Hindlimb muscle (tissue), 1 donor: ENCODE measurements at places on chromosomes 16 and 17.
A peak's percentile ranks its signal among the peaks of the same experiment; 100 is the strongest.

GRCh38 chr16:50190292-50190691, 37.2 kb downstream of the TENT4B start:
- DNase-seq, result no peak

- DNase-seq, result no peak
Measured at GRCh38 chr17:43547189-43547550, 1.0 kb upstream of the ETV4 start.

GRCh38 chr17:57001541-57001940, 23.6 kb downstream of the SCPEP1 start:
- DNase-seq, result no peak

GRCh38 chr16:4690946-4691665, 2.3 kb upstream of the NUDT16L1 start:
- no peak for DNase-seq

- DNase-seq, result no peak
Measured at GRCh38 chr17:57939797-57940196, 15.4 kb downstream of the CUEDC1 start.

- DNase-seq, result peak; percentile 63
Measured at GRCh38 chr17:27379888-27380533, 76.2 kb upstream of the KSR1 start.

DNA sequence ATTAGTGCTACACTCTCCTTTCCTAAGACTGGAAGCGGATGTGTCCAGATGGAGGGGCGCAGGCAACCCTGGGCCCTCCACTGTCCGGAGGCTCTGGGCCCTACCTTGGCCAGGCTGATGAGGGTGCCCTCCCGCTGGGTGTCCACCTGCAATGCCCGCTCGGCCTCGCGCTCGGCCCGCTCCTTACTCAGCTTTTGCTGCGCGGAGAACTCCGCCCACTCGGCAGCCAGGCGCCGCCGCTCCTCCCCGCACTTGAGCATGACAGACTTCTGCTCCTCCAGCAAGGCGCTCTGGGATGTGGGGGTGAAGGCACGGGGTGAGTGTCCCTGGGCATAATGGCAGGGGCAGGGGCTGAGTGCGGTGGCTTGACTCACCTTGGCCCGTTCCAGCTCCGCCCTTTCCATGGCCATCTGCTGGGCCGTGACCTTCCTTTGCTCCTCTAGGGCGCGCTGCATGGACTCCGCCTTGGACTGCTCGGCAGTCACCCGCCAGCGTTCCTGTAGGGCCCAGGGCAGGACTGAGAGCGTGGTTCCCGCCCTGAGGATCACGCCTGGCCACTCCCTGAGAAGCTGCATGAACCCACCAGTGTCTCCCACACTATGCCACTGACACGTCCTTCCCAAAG, 10.1 kb upstream of the MRPL38 start:
- DNase-seq, result no peak

- no peak for DNase-seq
Measured at GRCh38 chr17:16913463-16913862, 58.5 kb downstream of the TNFRSF13B start.

- DNase-seq, result no peak
Measured at GRCh38 chr16:85583491-85584181, 29.5 kb upstream of the GSE1 start.

- DNase-seq, result no peak
Measured at GRCh38 chr16:46859719-46860152, 24.4 kb upstream of the GPT2 start.

- DNase-seq, result no peak
Measured at GRCh38 chr16:85912211-85912974, 13.4 kb downstream of the IRF8 start.

GRCh38 chr17:27475981-27476895, 20.0 kb downstream of the KSR1 start:
- DNase-seq, result no peak

DNA sequence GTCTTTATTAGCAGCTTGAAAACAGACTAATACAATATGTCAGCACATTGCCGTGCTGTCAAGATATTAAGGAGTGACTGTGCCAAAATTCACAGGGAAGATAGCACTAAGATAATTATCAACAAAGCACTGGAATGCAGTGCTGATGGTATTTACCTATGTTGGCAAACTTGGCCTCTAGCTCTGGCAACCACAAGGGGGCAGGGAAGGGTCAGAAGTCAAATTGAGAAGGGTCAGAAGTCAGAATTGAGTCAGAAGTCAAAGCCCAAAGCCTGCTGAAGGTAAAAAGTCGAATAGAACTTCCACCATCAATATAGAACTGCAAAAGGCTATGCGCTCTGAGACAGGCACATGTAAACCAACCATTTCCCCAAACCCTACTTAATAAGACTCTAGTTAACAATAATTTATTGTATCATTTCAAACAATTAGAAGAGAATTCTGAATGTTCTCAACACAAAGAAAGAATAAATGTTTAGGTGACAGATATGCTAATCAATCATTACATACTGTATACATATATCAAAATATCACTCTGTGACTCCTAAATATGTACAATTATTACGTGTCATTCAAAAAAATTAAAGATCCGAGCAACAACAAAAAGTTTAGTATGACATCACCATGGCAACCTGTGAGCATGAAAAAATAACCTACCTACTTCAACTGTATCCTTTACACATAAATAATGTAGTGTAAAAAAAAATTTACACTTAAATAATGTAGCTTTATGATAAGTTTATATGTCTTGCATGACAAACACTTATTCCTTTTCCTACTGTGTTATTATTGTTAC, 916.1 kb downstream of the KCNJ2 start:
- DNase-seq, result no peak

GRCh38 chr16:27102701-27103575, 36.2 kb downstream of the C16orf82 start:
- DNase-seq, result no peak

GRCh38 chr17:8745586-8746500, 1.2 kb upstream of the CCDC42 start:
- peak; percentile 80 for DNase-seq

GRCh38 chr17:51419476-51419875, 159.1 kb downstream of the UTP18 start:
- no peak for DNase-seq

DNA sequence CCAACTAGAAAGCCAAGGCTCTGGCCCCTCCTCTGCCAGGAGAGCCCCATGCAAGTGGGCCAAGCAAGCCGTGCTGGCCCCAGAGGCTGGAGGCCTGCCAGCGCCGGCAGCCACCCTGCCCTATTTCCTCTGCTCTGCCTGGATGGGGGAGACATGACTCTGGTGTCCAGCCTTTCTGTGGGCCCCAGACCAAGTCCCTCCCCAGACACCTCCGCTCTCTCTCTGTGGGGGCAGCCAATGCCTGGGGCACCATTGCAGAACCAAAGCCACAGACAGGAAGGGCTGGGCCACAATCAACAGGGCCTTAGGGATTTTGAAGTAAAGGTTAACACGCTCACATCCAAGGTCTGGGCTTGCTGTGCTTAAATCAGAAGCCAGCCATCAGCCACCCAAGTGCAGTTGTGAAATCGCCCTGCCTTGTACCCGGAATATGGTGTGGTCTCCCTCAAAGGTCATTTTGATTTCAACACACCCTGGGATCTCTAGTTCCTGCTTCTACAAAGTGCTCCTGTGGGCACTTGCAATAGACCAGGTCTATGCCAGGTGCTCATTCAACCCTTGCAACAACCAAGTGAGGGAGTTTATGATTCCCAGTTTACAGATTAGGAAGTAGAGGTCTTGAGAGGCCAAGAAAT, 63.5 kb upstream of the TEX2 start:
- no peak for DNase-seq

- DNase-seq, result no peak
Measured at GRCh38 chr17:57010487-57010886, 32.6 kb downstream of the SCPEP1 start.

GRCh38 chr17:63624531-63624880, 2.3 kb downstream of the MAP3K3 start:
- DNase-seq, result no peak

GRCh38 chr16:57611706-57612105, 16.7 kb upstream of the ADGRG1 start:
- DNase-seq, result no peak

DNA sequence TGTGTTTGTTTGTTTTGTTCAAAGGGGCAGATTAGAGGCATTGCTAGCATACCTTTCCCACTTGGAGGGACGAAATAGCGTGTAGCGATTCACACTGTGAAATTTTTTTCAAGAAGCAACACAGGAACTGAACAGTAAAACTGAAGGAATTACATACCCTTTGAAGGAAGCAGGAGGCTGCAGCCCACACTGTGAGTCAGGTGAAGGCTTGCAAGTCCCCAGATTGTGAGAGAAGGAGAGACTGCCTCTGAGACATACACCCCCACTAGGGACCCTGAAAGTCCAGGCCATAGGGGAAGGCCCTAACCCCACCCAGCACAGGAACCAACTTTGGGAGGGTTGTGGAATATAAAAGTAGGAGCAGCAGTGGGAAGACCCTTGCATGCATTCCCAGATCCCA, 69.6 kb upstream of the HS3ST3A1 start:
- DNase-seq, result no peak

- no peak for DNase-seq
Measured at GRCh38 chr16:66342294-66342900, 24.1 kb upstream of the CDH5 start.

DNA sequence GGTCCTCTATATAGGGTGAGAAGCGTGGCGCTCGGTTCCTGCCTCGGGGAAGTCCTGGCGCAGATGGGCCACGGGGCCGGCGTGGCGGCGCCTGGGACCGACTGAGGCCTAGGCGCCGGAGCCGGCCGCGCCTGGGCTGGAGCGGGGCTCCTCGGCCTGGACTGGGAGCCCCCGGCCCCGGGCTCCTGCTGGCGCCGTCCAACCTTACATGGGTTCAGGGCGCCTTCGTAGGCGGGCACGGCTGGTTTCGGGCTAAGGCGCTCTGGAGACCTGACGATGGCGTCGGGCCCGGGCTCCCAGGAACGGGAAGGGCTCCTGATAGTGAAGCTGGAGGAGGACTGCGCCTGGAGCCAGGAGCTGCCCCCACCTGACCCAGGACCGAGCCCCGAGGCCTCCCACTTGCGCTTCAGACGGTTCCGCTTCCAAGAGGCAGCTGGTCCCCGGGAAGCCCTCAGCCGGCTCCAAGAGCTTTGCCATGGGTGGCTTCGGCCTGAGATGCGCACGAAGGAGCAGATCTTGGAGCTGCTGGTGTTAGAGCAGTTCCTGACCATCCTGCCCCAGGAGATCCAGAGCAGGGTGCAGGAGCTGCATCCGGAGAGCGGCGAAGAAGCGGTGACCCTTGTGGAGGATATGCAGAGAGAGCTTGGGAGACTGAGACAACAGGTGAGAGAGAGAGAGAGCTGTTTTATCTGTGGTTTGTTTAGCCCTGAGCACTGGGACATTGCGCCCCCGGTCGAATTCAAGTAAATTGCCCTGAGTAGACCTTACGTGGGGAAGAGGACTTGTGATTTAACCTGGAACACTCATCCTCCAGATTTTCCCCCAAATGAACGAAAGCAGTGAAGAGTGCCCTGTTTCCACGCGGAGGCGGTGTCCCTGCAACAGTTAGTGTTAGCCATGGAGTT, 504 bp downstream of the ZNF263 start:
- no peak for DNase-seq

GRCh38 chr16:87701078-87701460, 64.7 kb downstream of the KLHDC4 start:
- no peak for DNase-seq

- no peak for DNase-seq
Measured at GRCh38 chr16:54425068-54425467, 138.5 kb upstream of the IRX3 start.

- DNase-seq, result peak; percentile 69
Measured at GRCh38 chr17:77489893-77490255, 349.1 kb downstream of the SEC14L1 start.

- DNase-seq, result no peak
Measured at GRCh38 chr16:79136955-79137354, 463.6 kb downstream of the MAF start.

GRCh38 chr17:11182430-11182829, 58.6 kb upstream of the SHISA6 start:
- DNase-seq, result no peak

DNA sequence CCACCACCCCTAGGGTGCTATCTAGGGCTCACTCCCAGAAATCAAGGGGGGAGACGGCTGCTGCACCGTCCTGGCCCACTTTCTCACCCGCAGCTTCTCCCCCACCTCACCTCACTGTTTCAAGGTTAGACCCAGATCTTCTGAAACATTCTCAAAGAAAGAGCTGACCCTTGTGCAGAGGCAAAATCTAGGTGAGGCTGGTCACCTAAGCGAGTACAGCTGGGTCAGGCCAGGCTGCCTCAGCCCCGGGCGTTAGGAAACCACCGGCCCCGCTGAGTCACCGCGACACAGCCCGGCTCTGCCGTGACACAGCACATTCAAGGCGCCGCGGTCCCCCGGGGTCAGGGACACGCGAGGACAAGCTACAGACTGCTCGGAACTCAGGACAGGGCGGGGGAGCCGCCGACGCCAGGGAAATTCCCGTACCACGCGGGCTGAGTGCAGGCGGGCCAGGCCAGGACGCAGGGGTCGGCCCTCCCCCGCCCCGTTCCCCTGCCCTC, 27.1 kb downstream of the GNPTG start:
- DNase-seq, result peak; percentile 56

- DNase-seq, result no peak
Measured at GRCh38 chr16:47978491-47979163, 177.2 kb downstream of the ABCC12 start.

DNA sequence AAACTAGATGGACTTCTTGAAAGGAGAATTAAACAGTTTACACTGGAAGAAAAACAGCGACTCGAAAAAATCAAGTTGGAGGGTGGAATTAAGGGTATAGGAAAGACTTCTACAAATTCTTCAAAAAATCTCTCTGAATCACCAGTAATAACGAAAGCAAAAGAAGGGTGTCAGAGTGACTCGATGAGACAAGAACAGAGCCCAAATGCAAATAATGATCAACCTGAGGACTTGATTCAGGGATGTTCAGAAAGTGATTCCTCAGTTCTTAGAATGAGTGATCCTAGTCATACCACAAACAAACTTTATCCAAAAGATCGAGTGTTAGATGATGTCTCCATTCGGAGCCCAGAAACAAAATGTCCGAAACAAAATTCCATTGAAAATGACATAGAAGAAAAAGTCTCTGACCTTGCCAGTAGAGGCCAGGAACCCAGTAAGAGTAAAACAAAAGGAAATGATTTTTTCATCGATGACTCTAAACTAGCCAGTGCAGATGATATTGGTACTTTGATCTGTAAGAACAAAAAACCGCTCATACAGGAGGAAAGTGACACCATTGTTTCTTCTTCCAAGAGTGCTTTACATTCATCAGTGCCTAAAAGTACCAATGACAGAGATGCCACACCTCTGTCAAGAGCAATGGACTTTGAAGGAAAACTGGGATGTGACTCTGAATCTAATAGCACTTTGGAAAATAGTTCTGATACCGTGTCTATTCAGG, 85.0 kb downstream of the C17orf58 start:
- no peak for DNase-seq

- DNase-seq, result peak; percentile 83
Measured at GRCh38 chr16:566475-567372, at the start of gene NHLRC4. TSS of gene NHLRC4 (plus strand) at chr16:567005. CDS start at chr16:568048, 1,043 bp downstream.

DNA sequence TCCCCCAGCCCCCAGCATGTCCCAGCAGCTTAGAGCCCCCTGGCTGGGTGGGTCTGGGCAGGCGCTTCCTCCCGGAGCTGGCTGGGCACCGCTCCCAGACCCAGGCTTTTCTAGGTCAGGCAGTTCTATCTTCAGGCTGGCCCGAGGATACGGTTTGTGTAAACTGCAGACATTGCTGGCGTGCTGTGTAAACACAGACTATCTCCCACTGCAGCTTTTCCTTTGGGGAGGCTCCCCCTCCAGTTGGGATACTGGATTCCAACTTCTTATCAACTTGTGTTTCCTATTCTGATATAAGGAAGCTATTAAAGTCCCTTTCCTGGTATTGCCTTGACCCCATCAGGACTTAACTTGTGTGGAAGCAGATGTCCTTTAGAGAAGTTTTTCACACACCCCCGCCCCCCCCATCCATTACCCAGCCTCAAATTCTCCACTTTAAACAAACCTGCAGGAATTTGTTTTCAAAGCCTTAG, 18.3 kb upstream of the GNA13 start:
- DNase-seq, result no peak
